ENCODE measurements at places on chromosomes 6 and 20.

- DNase-seq, result peak; percentile 37
These were observed 95.1 kb upstream of the OLIG3 start for GRCh38 chr6:137589067-137589848.

DNA sequence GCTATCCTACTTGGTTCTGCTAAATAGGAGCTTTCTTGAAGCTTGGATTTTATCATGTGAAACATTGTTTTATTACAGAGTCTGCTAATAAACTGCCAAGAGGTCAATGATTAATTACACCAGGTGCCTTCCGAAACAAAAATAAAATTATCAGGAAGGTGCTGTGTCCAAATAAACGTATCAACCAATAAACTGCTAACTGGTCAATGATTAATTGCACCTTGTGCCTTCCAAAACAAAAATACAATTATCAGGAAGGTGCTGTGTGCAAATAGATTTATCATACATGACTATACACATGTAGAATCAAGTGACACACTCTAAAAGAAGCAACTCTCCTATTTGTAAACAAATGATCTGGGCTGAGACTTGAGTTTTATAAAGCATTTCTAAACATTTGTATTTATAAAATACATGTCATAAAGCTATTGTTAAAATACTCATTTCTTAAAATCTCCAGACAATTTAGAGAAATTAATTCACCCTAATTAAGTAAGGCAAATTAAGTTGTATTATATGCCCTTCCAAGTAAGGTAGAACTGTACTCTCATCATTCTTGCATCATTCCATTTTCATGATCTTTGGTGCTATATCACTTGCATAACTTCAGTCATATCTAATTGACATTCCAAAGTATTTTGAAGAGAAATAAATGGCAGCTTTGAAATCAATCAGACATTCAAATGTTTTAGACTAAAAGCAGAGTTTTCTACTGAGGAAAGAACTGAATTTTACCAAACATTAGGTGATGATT is 26.8 kb downstream of the SPTLC3 start:
- DNase-seq, result no peak

- no peak for DNase-seq
These were observed 85.7 kb downstream of the MRAP2 start for GRCh38 chr6:84119277-84119676.

- DNase-seq, result no peak
These were observed 57.7 kb upstream of the SLC22A1 start for GRCh38 chr6:160063771-160064413.

DNA sequence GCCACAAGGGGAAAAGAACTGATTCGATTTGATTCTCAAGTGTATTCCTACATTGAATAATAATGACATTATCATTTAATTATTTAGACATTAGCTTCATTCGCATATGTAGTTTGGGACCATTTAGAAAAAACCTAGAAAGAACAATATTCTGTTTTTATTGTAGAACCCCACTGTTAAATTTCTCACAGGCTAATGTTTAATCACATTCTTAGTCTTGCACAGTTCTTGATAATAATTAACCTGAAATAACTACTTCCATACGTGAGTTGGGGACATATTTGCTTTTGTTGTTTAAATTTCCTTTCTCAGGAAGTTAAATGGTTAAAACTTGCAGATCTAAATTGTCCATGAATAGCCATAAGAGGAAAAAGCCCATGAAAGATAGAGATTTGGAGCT is 275.2 kb downstream of the TFAP2B start:
- no peak for DNase-seq

DNA sequence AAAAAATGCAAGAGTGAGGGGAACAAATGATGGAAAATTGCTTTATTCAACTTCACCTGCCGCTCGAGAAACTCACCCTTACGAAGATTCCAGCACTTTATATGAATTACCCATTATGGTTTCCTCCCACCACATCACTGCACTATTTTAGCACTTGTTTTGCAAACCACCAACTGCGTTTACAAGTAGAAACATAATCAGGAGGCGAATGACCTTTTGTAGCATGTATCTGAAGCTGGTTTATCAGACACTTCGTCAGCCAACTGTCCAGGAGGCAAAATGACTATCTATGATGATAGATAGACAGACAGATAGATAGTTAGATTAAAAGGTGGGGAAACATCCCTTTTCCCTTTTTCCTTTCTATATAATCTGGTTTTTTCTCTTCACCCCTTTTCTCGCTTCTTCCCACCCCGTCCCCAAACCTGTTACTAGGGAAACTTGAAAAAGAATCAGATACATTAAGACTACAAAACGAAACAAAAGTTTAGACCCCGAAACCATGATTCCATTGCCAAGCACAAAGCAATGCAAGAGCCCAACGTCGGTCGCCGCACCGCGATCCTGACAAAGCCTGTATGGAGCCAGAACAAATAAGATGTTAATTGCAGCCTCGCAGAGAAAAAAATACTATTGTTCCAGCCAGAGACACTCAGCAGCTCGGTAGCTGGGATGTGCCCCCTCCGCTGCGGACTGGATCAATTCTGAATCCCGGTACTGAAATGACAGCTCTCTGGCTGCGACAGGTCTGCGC is 933 bp upstream of the ADGRB3 start:
- DNase-seq, result no peak

DNA sequence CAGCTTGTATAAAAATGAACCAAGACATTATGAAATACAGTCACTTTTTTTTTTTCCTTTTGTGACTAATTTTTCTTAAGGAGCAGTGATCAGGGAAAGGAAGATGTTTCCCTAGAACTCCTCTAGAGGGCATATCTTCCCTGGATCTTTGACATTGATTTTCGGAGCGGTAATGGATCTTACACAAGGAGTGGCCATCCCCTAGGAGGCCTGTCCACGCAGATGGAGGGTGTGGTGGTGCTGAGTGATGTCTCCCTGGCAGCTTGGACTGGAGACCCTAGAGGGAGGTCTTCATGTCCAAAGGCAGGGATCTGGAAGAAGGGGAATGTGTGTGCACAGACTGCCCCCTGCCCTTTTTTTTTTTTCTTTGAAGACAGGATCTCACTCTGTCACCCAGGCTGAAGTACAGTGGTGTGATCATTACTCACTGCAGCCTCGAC is 7.0 kb upstream of the KIFC1 start:
- DNase-seq, result no peak

DNA sequence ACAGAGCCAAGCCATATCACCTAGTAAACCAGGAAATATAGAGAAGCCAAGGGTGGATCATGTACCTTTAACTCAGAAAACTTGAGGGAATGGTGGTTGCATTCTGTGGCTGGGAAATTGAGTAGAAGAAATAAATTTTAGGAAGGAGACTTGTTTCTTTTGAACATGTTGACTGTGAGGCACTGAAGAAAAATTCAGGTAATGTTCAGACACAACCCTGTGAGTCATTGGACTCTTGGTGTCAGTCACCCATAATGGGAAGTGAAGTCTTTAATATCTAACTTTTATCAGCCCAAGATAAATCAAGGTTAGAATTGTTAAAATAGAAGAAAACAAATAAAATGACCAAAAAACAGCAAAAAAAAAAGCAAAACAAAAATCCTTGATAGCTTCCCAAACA is 98.8 kb upstream of the GRIK2 start:
- DNase-seq, result no peak
